ENCODE measurements at places on chromosomes 1 and 21.

DNA sequence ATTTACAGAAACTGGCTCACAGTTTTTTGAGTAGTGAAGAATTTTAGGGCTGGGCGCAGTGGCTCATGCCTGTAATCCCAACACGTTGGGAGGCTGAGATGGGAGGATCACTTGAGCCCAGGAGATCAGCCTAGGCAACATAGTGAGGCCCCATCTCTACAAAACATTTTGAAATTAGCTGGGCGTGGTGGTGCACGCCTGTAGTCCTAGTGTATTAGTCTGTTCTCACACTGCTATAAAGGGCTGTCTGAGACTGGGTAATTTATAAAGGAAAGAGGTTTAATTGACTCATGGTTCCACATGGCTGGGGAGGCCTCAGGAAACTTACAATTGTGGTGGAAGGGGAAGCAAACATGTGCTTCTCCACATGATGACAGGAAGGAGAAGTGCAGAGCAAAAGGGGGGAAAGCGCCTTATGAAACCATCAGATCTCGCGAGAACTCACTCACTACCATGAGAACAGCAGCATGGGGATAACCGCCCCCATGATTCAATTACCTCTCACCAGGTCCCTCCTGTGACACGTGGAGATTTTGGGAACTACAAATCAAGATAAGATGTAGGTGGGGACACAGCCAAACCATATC, 24.4 kb upstream of the DYRK1A start:
- no peak for DNase-seq

- DNase-seq, result no peak
Measured at GRCh38 chr1:51058858-51059257, 43.2 kb upstream of the C1orf185 start.

- no peak for DNase-seq
Measured at GRCh38 chr1:172918478-172918877, 132.3 kb downstream of the TNFSF18 start.

- no peak for DNase-seq
Measured at GRCh38 chr1:8520483-8520966, 202.6 kb downstream of the SLC45A1 start.

DNA sequence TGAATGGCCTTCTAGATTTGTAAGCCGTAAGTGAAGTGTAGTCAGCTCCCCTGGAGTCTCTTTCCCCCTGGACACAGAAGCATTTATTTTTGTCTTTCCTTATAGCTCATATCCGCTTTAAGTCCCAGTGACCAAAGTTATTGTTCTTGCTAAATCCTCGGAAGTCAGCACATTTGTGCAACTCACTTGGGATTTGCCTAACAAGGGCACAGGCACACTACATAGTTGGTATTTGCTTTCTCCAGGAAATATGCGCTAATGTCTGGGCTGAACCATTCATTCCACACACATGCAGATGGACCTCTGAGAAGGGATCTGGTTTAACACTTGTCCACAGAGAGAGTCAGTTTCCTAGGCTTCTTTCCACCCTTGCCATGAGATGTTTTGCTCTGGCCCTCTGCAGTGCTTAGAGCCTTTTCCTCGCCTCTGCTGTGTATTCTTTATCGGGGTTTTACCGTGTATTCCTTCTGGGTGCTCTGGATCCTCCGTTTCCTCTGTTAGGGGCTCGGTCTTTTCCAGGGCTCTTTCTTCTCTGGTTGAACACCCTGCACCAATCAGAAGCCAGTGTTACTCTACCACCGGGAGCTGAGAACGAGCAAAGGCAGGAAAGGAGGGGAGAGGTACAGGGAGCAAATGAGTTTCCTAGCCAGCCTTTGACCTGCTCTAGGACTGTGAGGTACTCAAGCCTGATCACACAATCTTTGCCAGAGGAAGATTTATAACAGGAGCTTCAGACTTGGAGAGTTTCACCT, 72.4 kb downstream of the ABCA4 start:
- DNase-seq, result no peak

GRCh38 chr1:225250432-225250831, 177.4 kb downstream of the LBR start:
- no peak for DNase-seq

DNA sequence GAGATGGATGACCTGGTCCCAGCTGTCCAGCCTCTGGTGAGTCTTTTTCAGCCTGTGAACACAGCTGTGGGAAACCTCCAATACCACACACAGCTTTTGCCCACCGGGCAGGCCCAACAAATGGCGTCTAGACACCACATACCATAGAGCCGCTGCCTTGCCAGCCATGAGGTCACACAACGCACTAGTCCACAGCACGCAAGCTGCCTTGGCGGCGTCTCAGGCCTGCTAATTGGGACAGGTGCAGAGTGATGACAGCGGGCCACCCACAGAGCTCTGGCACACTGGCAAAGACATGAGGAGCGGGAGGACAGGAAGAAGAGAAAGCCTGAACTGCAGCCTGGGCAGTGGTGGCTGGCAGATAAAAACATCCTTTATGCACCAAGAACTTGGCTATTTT, 125.5 kb downstream of the ADAMTS1 start:
- DNase-seq, result no peak

GRCh38 chr21:46560568-46561444, 44.1 kb downstream of the S100B start:
- no peak for DNase-seq

- DNase-seq, result peak; percentile 78
Measured at GRCh38 chr1:6960291-6960811, 175.1 kb downstream of the CAMTA1 start.

DNA sequence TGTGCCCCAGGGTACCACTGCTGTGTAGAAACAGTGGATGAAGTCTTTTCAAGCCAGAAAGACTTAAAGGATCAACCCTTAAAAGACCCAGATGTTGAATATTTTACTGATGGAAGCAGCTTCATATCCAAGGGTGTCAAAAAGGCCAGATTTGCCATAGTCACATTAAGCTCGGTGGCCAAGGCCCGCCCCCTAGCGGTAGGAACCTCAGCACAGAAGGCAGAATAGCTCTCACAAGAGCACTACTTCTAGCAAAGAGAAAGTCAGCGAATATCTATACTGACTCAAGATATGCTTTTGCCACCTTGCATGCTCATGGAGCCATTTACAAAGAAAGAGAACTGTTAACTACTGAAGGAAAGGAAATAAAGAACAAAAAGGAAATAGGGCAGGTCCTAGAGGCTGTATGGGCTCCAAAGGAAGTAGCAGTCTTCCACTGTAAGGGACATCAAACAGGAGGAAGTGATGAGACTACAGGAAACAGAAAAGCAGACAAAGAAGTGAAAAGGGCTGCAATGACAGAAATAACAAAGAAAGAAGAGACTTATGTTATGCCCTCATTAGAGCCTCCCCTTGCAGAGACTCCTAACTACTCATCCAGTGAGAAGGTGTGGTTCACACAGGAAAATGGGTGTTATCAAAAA, 90.5 kb downstream of the LIPI start:
- DNase-seq, result no peak

DNA sequence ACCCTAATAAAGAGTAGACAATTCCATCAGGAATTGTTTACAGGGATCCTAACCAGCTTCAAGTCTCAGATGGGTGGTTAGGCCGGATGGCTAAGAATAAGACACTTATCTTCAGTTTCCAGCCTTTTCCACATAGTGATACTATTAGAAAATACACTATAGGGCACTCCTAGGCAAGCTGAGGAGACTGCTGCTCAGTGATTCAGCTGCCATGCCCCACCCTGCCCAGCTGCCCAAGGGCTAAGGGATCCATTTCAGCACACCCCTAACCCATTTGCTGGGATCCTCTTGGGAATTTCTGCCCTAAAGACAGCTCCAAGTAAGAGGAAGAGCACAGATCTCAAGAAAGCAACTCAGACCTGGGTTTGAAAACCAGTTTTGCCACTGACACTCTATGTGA, 31.9 kb downstream of the PLPP3 start:
- DNase-seq, result no peak

DNA sequence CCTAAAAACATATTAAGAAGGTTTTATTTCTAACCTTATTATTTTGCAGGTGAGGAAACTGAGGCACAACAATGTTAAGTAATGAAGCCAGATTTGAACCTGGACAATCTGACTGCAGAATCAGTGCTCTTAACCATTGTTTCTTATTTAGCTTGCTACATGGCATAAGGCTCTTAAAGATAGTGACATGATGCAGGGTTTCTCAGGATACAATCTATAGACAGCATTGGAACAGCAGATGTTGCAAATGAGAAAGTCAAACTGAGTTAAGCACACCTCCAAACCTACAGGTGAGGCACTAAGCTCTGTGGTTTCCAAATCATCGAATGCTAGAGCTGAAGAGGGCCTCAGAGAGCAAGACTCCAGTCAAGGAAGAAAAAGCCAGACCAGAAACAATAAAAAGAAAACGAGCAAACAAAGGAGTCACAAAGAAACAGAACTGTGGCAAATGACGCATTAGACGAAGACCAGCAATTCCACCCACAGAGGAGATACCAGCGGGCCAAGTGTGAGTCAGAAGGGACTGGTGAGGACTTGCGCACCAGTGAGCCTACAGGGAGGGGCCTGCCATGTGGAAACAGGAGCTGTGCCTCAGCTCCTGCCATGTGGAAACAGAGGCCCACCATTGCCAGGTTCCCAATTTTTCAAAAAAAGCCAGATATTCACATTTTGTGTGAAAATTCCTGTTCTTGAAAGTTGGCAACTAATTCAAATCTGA, 14.4 kb downstream of the CD58 start:
- DNase-seq, result no peak

- DNase-seq, result no peak
Measured at GRCh38 chr1:30696831-30697230, 26.6 kb downstream of the MATN1 start.

DNA sequence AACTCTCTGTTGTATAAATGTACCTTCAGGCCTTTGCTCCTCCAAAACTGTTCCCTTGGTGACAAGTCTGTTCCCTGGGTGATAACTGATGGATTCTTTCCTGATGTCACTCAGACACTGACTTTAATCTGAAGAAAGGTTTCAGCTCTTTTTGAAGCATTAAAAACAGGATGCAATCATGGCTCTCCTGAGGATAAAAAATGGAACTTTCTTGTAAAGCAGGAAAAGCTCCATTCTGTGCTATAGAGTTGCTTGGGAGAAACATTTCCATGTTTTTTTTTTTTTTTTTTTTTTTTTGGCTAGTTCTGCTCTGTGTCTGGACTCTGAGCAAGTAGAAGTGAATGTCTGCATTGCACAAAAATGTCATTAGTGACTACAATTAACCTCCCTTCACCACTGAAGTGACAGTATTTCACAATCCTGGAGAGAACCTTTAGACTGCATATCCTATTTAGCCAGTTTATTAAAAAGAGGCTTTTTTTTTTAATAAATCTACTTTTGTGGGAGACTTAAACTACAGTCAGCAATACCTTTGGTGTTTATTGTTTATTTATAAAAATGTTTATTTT, 101.7 kb upstream of the PRMT6 start:
- DNase-seq, result no peak

GRCh38 chr1:16078925-16079656, 5.6 kb upstream of the FAM131C start:
- DNase-seq, result peak; percentile 75

DNA sequence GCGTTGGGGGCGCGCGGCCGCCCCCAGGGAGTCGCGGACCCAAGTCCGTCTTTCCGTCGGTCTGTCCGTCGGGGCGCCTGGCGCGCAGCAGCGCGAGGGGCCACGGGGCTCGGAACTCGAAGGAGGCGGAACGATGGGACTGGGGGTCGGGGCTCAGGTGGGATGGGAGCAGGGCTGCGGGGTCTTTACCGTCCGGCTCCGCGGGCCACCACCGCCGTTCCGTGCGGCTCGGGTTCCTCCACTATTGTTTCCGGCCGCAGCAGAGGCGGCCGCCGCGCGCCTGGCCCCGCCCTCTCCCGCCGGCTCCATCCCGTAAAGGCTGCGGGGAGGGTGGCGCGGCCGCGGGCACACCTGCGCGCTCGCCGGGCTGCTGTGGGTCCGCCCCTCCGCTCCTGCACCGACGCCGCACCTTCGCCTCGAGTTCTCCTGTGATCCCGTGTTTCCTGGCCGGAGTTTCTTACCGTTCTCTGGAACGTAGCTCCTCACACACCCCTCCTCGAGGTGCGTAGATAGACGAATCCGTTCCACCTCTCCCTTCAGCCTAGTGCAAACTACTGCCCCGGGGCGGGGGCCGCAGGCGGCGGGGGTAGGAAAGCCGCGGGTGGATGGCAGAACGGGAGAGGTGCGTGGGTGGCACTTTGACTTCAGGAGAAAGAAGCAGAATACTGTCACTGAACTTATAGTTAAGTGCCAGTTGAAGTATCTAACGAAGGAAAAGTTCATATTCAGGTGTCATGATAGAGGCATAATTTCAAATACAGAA, at the start of gene C21orf91:
Gene C21orf91, minus strand, starts transcription at position 243 of the 763 bp plus-strand sequence. CDS start 1,038 bp downstream, outside the sequence.
- DNase-seq, result peak; percentile 89

- no peak for DNase-seq
Measured at GRCh38 chr1:160400646-160401486, 502 bp downstream of the VANGL2 start.

DNA sequence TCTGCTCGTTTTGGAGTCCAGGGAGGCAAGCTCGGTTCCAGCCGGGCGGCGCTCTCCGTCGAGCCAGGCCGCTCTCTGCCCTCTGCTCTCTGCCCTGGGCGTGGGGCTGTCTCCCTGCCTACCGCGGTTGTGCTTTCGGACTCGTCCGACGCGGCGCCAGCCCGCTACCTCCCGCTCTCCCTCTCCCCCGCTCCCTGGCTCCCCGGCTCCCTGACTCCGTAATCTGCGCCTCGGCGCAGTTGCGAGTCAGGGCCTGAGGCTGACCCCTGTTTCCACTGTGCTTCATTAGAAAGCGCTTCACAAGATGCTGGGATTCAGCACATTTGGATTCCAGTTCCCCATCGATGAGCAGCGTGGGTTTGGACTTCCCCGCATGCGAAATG, 2.2 kb downstream of the SOX13 start:
- no peak for DNase-seq

- no peak for DNase-seq
Measured at GRCh38 chr1:51679435-51679834, 62.5 kb downstream of the OSBPL9 start.

DNA sequence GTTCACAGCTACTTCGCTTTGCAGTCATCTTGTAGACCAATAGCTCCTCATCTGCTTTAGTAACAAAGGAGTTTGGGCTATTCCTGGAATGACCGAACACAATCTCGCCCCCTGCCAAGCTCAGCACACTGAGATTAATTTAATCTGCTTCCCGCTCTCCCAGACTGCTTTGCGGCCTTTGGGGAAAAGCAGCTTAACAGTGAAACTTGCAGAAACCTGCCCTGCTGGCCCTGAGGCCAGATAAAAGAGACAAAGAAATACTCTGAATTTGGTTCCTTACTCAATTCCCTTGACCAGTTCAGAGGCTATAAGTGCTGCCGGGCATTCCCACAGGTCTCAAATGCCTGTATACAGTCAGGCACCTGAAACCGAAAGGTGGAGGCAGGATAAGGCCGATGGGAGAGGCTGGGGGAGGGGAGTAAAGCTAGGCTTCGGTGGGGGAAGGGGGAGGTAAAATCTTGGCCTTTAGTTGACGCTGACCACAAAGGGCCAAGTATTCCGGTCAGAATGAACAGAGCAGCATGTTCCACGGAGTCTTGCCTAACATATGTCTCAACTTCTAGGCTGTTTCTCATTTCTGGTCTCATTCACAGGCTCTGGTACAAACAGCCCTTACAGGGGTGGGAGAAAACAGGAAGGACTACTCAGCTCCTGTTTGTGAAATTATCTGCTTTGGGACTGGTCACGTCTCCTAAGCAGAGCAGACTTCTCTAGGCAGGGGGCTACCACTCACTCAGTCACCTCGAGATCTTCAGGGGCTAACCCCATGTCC, 17.7 kb upstream of the A3GALT2 start:
- no peak for DNase-seq

Measured in HTR-8/SVneo (cell line).